ENCODE measurements at places on chromosomes 16 and 17.

GRCh38 chr16:70804153-70804733 is 3.3 kb upstream of the VAC14 start:
- peaks cover 2% of the 10 kb centered on the region for H3K27me3 ChIP-seq
- no peak overlapping the region for H3K4me3 ChIP-seq
- peak; percentile 24 for DNase-seq
- H3K36me3 ChIP-seq: 0 out of 2 replicates have a peak, but pooled peaks cover 3% of the 10 kb centered on the region
- peaks cover 26% of the 10 kb centered on the region for H3K4me1 ChIP-seq

- H3K27ac ChIP-seq: no peak overlapping the region
- DNase-seq: no peak
- no peaks in the 10 kb centered on the region for H3K27me3 ChIP-seq
- H3K4me3 ChIP-seq: no peak overlapping the region
- H3K36me3 ChIP-seq: no peaks in the 10 kb centered on the region
Observed at GRCh38 chr16:69029121-69029520, 76.3 kb upstream of the HAS3 start.

DNA sequence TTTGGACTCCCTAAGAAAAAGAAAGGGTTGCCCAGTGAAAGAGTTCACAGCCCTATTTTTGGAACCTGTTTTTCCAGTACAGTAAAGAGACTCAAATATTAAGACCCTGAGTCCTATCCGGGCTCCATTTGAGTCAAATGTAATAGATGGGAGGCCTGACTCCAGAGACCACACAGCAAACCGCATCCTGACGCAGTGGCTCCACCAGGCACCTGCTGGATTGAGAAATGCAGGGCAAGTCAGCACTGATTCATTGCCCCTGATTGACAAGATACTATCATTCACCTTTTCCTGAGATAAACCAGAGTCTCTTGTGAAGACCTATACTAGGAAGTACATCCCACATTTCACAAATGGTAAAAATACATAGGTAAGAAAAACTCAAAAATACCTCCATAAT is 715.7 kb upstream of the SOX9 start:
- no peak overlapping the region for H3K27ac ChIP-seq
- H3K4me3 ChIP-seq: no peak overlapping the region
- peaks cover 6% of the 10 kb centered on the region for H3K4me1 ChIP-seq
- no peak for DNase-seq

GRCh38 chr17:8628609-8629169 is 1.8 kb downstream of the MYH10 start:
- H3K4me3 ChIP-seq: peak overlapping the region; percentile 84
- no peak for DNase-seq
- no peaks in the 10 kb centered on the region for H3K27me3 ChIP-seq
- peaks cover 22% of the 10 kb centered on the region for H3K4me1 ChIP-seq

Data from SJSA1 (cell line).